ENCODE measurements at places on chromosomes 4 and X.
A peak's percentile ranks its signal among the peaks of the same experiment; 100 is the strongest.

DNA sequence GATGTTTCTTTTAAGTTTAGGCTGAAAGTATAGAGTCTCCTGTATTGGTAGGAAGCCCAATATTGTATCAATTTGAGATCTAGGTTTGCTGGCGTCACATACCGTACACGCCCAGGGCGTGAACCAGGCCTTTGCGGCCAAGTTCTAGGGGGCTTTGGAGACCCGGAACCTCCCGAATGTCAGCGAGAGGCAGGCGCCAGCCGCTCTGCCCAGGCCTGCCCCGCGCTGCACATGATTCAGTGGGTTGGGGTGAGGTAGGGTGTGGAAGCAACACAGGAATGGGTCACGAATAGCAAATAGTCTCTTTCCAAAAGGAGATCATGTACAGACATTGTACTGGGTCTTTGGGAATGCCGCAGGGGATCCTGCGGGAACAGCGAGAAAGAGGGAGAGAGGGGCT lies 195.7 kb upstream of the FAT1 start:
- no peak for DNase-seq

DNA sequence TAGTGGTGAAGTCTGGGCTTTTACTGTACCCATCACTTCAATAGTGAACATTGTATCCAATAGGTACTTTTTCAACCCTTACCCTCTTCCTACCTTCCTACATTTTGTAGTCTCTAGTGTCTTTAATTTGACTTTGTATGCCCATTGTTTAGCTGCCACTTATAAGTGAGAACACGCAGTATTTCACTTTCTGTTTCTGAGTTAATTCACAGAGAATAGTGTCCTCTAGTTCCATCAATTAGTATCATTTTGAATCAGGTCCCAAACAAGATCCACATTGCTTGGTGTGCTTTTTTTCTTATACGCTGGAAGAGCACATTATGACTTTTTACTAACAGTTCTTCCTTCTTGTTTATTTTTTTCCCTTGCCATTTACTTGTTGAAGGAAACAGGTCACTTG lies 176.0 kb upstream of the WDFY3 start:
- no peak for DNase-seq

DNA sequence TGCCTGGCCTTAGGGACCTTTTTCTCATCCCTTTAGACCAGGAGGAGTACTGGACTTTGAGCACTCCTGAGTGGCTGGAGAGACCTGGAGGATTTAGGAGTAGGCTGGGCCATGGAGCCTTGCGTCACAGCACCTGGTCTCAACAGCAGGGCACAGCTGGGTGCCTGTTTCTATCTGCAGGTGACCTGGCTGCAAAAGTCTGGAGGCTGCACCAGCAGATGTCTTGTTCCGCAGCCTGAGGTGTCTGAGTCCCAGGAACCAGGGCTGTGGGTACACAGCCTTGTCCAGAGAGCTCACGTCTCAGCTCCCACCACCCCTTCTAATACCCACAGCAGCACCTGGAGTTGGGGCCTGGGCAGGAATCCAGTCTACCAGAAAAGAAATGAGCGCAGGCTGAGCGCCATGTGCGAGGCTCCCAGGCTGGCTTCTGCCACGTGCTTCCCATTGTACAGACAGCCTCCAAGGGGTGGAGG lies 5.0 kb upstream of the NSD2 start:
- DNase-seq = no peak

DNA sequence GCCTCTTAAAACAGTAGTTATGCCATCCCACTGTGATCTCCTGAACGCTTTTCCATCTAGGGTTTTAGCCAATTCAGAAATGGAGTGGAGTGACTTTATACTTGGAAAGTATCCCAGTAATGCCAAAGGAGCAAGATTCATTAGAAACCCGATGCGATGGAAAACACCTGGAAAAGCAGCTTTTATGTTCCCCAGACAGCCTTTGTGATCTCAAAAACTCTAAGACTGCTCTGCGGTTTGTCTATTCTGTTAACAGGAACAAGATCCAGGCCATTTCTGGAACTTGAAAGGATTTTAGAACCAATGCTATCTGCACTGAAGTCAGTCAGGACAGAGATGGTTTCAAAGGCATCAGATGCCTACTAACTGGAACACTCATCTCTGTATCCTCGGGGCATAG lies 145.1 kb downstream of the APBB2 start:
- no peak for DNase-seq

DNA sequence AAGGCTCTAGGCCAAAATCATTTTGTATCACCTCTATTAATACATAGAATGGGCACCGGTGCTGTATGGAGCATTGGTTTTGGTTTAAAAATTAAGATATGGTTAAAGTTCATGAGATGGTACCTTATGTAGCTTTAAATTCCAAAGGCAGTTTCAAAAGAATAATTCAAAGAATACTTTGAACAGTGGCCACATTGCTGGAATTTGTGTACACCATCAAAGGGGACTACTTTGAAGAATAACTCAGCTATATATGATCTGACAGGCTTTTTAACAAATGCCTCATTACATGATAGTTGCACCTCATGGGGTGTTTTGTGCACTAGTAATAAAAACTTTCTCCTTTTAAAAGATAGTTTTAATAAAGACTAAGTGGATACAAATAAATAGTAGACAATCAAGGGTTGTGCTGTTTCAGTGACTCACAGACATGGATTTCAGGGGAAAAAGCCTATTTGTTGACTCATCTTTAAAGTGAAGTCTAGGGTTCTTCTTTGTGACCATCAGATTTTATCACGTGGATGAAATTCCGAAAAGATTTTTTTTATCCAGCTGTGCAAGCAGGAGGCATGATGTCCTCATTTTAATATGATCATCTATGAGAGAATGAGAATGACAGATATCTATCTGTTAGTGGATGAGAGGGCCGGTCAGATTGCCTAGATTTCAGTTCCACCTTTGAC lies 12.8 kb downstream of the MTM1 start:
- DNase-seq = peak; percentile 77

DNA sequence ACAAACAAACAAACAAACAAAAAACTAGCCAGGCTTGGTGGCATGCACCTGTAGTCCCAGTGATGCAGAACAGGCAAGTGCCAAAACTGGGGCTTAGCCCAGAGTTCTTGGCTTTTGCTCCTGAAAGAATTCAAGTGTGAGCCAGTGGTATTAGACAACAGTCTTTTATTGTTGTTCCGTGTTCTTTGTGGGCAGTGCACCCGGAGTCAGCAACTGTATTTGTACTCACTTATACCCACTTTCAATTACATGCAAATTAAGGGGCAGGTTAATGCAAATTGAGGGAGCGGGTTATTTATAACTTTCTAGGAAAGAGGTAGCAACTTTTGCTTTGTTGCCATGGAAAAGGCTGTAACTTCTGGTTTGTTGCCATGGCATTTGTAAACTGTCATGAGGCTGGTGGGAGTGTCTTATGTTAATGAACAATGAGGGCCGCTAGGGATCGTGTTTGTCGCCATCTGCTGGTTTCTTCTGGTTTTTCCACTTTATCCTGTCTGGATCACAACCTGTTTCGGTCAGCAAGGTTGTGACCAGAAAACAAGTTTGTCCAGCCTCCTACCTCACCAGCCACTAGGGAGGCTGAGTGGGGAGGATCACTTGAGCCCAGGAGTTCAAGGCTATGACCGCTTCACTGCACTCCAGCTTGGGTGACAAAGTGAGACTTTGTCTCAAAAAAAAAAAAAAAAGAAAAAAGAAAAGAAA lies 88.8 kb upstream of the ESX1 start:
- peak; percentile 66 for DNase-seq

GRCh38 chr4:3338321-3338838 lies 45.6 kb downstream of the RGS12 start:
- no peak for DNase-seq

- DNase-seq = no peak
Measured at GRCh38 chr4:51830156-51830720, 12.7 kb upstream of the DCUN1D4 start.

- no peak for DNase-seq
Measured at GRCh38 chrX:2708592-2709188, 17.6 kb downstream of the CD99 start.

DNA sequence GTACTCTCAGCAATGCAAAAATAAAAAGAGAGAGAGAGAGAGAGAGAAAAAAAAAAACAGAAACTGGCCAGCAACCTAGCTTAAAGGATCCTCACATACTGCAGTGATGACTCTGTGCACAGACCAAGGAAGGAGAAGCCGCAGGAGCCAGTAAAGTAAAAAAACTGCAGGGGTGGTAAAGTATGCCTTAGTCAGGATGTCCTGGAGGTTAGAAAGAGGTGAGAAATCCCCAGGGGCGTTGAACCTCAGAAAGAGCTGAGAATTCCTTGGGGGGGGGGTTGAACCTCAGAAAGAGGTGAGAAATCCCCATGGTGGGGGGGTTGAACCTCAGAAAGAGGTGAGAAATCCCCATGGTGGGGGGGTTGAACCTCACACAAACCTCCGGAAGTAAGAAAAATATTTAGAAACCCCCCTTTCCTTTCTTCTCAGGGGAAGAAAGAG lies 48.0 kb downstream of the MAGEA9 start:
- DNase-seq = peak; percentile 73

DNA sequence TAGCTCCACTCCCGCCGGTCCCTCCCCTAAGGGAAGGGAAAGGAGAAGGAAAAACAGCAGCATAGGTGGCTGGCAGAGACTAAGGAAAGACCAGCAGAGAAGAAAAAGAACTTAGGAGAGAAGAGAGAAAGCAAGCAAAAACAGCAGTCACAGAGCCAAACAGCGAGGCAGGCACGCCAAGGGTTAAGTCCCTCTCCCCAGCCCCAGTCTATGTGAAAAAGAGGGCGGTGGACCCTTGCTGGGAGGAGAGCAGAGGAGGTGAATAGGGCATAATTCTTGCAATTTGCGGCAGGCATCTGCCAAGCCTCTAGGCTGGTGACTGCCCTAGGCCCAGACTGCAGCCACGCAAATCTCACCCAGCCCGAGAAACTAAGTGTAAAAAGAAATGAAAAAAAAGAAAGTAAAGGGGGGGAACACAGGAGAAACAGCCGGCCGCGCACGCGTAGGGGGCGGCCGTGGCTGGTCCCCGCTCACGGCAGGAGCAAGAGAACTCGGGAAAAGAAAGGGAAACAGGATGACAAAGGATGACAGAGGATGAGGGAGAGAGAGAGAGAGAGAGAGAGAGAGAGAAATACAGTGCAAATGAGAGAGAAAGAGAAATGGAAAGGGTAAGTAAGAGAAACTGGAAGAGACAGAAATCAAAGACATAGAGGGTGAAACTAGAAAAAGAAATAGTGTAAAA lies 48.6 kb downstream of the MAGEA9 start:
- peak; percentile 24 for DNase-seq

GRCh38 chrX:148771440-148771839 lies 271.0 kb downstream of the AFF2 start:
- no peak for DNase-seq

DNA sequence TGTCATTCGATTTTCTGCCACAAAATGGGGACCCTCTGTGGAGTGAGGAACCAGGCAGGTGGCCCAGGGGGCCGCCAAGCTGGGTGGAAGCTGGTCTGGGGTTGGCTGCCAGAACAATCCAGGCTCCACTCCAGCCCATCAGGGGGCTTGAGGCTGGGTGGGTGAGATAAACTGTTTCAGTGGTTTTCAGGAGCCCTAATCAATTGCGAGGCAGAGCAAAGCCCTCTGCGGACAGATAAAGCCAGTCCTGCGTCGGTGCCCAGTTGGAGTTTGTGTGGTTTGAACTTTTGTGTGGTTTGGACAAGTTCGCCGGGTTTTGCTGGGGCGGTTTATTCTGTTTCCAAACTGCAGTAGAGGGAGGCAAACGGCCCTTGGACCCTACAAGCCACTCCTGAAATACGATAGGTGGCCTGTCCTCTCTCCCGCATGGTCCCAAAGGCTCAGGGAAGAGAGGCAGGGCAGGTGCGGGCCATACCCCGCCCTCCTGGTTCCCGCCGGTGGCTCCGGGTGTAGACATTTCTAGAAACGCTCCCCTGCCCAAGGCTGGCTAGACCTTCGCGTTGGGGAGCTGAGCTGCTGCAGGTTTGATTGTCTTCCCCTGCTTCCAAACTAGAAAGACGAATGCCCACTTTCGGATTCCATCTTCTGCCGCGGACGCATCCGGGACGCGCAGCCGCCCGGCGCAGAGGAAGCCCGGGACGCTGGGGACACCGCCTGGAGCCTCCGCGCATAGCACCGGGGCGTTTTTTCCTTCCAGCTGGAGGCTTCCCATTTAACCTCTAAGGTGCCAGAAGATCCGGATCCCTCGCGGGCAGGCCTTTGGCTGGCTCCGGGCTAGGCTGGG lies 169.0 kb upstream of the BCOR start:
- peak; percentile 68 for DNase-seq

DNA sequence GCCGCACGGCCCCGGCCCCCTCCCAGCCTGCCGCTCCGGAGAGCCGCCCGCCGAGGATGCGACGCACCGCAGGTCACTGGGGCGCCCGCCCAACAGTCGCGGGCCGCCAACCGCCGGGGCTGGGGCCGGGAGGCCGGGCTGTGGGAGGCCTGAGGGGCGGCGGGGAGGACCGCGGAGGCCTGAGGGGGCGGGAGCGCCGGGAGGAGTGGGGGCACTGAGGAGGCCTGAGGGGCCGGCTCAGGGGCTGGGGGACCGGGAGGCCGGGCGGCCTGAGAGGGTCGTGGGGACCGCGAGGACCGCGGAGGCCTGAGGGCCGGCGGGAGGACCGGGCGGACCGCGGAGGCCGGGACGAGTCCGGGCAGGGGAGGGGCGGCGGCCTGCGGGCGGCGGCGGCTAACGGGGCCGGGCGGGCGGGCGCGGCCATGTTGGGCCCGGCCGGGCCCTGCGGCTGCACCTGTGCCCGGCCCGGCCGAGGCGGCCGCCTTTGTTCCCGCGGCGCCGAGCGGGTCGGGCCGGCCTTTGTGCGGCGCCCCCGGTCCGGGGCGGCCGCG lies 353 bp downstream of the NSD2 start:
- DNase-seq = no peak

- DNase-seq = no peak
Measured at GRCh38 chr4:138460477-138461414, 218.6 kb upstream of the SLC7A11 start.
